ENCODE measurements at places on chromosomes 1 and 21. TPM values are rescaled to one million over a fixed set of nuclear protein-coding genes. Genes with fewer than 3 reads are reported as not detected.

- H3K27ac ChIP-seq, result peak overlapping the region; percentile 77
- H3K4me3 ChIP-seq, result peak overlapping the region; percentile 93
- no peaks in the 10 kb centered on the region for H3K36me3 ChIP-seq
- H3K4me1 ChIP-seq, result peaks cover 12% of the 10 kb centered on the region
These were observed 576 bp downstream of the ZFP69 start for GRCh38 chr1:40477678-40478053.

GRCh38 chr1:13823936-13824335 lies 123.9 kb downstream of the PRDM2 start:
- H3K36me3 ChIP-seq, result peaks cover 32% of the 10 kb centered on the region
- H3K27ac ChIP-seq, result no peak overlapping the region
- peaks cover under 1% of the 10 kb centered on the region for H3K4me1 ChIP-seq
- no peak for DNase-seq

GRCh38 chr1:155000411-155000725 lies 2.2 kb upstream of the ZBTB7B start:
- H3K4me3 ChIP-seq, result peak overlapping the region; percentile 97
- H3K27ac ChIP-seq, result peak overlapping the region; percentile 86
- DNase-seq, result peak; percentile 66
- H3K27me3 ChIP-seq, result no peaks in the 10 kb centered on the region

Gene HSPB7
- 4.9 TPM for total RNA-seq

- no peaks in the 10 kb centered on the region for H3K4me1 ChIP-seq
- no peak for DNase-seq
- no peaks in the 10 kb centered on the region for H3K27me3 ChIP-seq
- H3K27ac ChIP-seq, result no peak overlapping the region
These were observed 40.8 kb downstream of the EPRS1 start for GRCh38 chr1:220005489-220005888.

Gene PHF13
- 10.2 TPM for total RNA-seq

Gene OR2G6
- not detected for total RNA-seq

GRCh38 chr1:85245891-85246290 lies 13.6 kb downstream of the C1orf52 start:
- DNase-seq, result no peak
- no peaks in the 10 kb centered on the region for H3K36me3 ChIP-seq
- H3K4me3 ChIP-seq, result no peak overlapping the region
- H3K4me1 ChIP-seq, result peaks cover 7% of the 10 kb centered on the region

Gene ACTL8
- not detected for total RNA-seq

- H3K27ac ChIP-seq, result no peak overlapping the region
- H3K4me3 ChIP-seq, result no peak overlapping the region
- H3K4me1 ChIP-seq, result peaks cover 10% of the 10 kb centered on the region
These were observed 141.6 kb upstream of the SLC45A1 start for GRCh38 chr1:8176279-8176678.

DNA sequence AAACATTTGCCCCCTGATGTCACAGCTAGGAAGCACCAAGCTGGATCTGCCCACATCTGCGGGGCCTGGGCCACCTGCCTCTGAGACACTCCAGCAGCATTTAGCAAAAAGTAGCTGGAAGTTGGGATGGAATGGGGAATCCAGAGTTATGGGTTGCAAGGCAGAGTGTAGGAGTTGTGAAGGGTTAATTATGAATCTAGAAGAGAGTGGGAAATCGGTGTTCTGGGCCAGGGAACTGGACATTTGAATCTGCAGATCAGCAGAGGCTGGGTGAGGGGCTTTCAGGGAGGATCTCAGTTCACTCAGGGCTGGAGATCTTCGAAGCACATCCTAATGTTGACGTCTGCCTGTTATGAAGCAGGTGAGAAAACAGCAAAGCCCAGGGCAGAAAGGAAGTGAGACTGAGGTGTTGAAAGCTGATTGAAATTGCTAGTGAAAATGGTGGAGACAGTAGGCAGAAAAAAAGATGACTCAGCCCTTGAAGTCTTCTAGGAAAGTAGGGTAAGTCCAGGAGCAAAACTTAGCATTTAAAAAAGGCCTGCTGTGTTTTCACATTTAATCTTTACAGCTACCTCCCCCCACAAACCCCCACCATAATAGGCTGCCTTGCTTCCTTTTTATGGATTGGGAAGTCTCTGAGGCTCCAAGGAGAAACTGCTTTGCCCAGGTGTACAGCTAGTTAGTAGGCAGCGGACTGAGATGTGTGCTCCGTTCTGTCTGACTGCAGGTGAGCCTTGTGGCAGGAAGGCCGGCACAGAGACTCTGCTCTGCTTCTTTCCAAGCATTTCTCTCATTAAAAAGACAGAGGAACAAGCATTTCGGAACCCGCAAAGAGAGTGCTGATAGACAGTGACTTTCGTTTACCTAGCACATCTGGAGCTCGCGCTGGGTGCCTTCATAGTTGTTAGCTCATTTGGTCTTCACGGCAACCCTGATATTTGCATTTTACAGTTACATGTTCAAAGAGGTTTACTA lies 7.2 kb downstream of the VANGL1 start:
- no peaks in the 10 kb centered on the region for H3K27me3 ChIP-seq
- peaks cover 7% of the 10 kb centered on the region for H3K36me3 ChIP-seq
- H3K27ac ChIP-seq, result no peak overlapping the region
- H3K4me1 ChIP-seq, result peaks cover 24% of the 10 kb centered on the region
- no peak overlapping the region for H3K4me3 ChIP-seq

DNA sequence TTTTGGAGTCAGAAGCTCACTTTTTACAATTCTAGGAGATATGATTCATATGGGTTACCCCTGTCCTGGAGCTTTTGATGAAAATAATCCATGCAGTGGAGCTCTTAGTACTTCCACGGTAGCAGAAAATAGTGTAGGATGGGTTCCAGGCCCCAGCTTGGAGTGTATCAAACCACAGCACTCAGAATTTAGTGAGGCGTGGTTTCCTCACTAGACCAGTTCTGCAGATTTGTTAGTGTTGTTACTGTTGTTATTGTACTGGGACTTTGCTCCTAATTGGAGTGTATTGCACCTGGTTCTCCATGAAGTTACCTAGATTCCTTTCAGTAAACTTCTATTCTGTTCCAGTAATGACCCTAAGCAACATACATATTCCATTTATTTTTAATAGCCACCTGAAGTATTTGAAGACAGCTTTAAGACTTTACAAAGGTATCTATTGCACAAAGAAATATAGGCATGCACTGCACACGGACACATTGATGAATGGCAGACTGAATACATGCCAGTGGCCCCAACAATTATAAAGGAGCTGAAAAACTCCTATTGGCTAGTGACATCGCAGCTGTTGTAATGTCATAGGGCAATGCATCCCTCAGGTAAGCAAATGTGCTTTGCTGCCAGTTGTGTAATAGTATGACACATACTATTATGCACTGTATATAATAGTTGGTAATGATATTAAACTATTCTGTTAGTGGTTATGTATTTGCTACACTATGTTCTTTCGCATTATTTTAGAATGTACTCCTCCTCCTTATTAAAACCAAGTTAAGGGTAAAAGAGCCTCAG lies 1058.0 kb downstream of the KCNT2 start:
- no peak for DNase-seq
- no peaks in the 10 kb centered on the region for H3K27me3 ChIP-seq
- no peak overlapping the region for H3K4me3 ChIP-seq
- no peaks in the 10 kb centered on the region for H3K4me1 ChIP-seq

Gene CFHR5
- total RNA-seq, result not detected

DNA sequence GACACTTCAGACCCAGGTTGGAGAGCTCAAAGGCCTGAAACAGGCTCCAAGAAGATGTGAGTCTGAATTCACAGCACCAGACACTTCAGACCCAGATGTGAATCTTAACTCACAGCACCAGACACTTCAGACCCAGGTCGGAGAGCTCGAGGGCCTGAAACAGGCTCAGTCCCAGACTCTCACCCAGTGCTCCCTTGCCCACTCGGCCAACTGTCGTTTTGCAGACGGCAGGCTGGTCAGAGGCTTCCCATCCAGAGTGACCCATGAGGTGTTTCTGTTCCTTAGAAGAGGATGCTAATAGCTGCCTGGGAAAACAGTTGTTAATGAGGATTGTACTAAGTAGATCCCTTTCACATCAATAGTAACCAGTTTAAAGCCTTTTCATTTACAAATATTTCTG lies 88.4 kb downstream of the ADARB1 start:
- H3K4me3 ChIP-seq, result no peak overlapping the region
- peaks cover 10% of the 10 kb centered on the region for H3K4me1 ChIP-seq
- no peak overlapping the region for H3K27ac ChIP-seq

DNA sequence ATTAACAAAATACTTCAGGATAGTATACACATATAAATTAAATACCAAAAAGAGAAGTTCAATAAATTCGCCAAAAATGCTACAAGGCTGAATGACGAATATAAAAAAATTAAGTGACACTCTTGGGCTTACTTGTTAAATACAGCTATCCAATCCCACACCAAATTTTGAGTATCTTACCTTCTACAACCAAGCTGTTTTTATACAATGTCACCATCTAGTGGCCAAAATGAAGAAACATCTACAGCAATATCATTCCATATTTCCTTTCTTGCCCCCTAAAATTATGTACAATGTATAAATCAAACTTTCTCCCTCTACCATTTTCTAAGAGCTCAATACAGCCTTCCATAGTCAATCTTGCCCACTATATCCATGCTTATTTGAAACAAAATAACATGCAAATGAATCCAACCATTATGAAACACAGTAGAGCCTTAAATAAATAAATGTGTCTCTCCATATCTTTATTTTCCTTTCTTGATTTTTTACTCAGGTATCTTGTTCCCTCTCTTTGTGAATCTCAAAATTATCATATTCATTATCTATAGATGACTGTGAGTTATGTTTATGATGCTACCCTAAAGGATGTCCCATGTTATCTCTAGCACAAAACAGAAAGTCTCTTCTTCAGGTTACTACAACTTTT lies 86.3 kb downstream of the ACBD6 start:
- no peaks in the 10 kb centered on the region for H3K4me1 ChIP-seq
- no peak overlapping the region for H3K27ac ChIP-seq
- no peak overlapping the region for H3K4me3 ChIP-seq
- DNase-seq, result no peak
- no peaks in the 10 kb centered on the region for H3K27me3 ChIP-seq

DNA sequence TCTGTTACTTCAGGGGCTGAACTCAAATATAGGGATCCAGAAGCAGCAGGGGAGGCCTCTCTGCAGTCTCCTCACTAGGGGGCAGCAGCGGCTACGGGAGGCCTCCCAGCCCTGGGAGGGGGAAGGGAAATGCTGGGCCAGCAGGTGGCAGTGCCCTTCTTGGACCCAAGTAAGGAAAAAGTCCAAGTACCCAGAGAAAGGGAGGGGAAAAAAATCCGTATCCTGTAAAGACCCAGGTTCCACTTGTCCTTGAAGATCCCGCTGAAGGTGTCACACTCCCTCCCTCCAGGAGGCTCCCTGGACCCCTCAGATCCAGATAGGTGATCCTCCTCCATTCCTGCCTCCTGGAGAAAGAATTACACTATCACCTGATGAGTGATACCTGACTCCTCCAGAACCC lies 14.1 kb upstream of the NUAK2 start:
- H3K27me3 ChIP-seq, result no peaks in the 10 kb centered on the region
- peak; percentile 90 for DNase-seq
- no peak overlapping the region for H3K4me3 ChIP-seq
- no peak overlapping the region for H3K27ac ChIP-seq

Gene SEC16B
- 1.9 TPM for total RNA-seq

GRCh38 chr1:24507405-24507804 lies 4.8 kb downstream of the RCAN3 start:
- no peaks in the 10 kb centered on the region for H3K27me3 ChIP-seq
- no peak overlapping the region for H3K4me3 ChIP-seq
- H3K36me3 ChIP-seq, result no peaks in the 10 kb centered on the region
- DNase-seq, result no peak
- H3K27ac ChIP-seq, result no peak overlapping the region
- H3K4me1 ChIP-seq, result peaks cover 12% of the 10 kb centered on the region

- H3K4me1 ChIP-seq, result no peaks in the 10 kb centered on the region
- H3K4me3 ChIP-seq, result no peak overlapping the region
- H3K27ac ChIP-seq, result no peak overlapping the region
- H3K27me3 ChIP-seq, result no peaks in the 10 kb centered on the region
- H3K36me3 ChIP-seq, result no peaks in the 10 kb centered on the region
These were observed 350.9 kb downstream of the OLFM3 start for GRCh38 chr1:101645810-101646209.

- no peak overlapping the region for H3K27ac ChIP-seq
- no peaks in the 10 kb centered on the region for H3K27me3 ChIP-seq
- no peak for DNase-seq
- no peaks in the 10 kb centered on the region for H3K36me3 ChIP-seq
- no peak overlapping the region for H3K4me3 ChIP-seq
These were observed 2.1 kb upstream of the TMCO2 start for GRCh38 chr1:40245686-40246085.

GRCh38 chr1:43587001-43587400 lies 56.3 kb downstream of the PTPRF start:
- no peak overlapping the region for H3K27ac ChIP-seq
- H3K4me3 ChIP-seq, result no peak overlapping the region
- no peak for DNase-seq
- H3K4me1 ChIP-seq, result no peaks in the 10 kb centered on the region
- H3K36me3 ChIP-seq, result peaks cover 20% of the 10 kb centered on the region
- no peaks in the 10 kb centered on the region for H3K27me3 ChIP-seq

Gene AADACL3
- not detected for total RNA-seq

DNA sequence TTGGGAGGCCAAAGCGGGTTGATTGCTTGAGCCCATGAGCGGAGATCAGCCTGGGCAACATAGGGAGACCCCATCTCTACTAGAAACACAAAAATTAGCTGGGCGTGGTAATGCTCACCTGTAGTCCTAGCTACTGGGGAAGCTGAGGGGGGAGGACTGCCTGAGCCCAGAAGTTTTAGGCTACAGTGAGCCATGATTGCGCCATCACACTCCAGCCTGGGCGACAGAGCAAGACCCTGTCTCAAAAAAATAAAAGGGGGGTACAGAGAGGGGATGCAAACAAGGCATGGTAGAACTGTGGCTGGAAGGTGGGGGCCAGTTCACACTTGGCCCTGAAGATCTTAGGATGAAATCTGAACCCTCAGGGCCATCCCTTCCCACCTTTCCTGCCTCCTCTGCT lies 1.2 kb upstream of the C1orf210 start:
- no peak overlapping the region for H3K4me3 ChIP-seq
- no peaks in the 10 kb centered on the region for H3K4me1 ChIP-seq
- no peaks in the 10 kb centered on the region for H3K36me3 ChIP-seq
- H3K27me3 ChIP-seq, result no peaks in the 10 kb centered on the region

GRCh38 chr1:54710841-54711240 lies 4.8 kb upstream of the TTC4 start:
- H3K36me3 ChIP-seq, result no peaks in the 10 kb centered on the region
- no peak overlapping the region for H3K4me3 ChIP-seq
- H3K27me3 ChIP-seq, result no peaks in the 10 kb centered on the region
- H3K27ac ChIP-seq, result no peak overlapping the region

- no peak for DNase-seq
- no peak overlapping the region for H3K27ac ChIP-seq
- peaks cover 2% of the 10 kb centered on the region for H3K27me3 ChIP-seq
- no peak overlapping the region for H3K4me3 ChIP-seq
These were observed 116.3 kb downstream of the NAV1 start for GRCh38 chr1:201655243-201655642.

Gene SYT14
- total RNA-seq, result not detected

All from lower lobe of right lung (tissue), 2 donors.